ENCODE measurements at places on chromosomes 13 and 19.

DNA sequence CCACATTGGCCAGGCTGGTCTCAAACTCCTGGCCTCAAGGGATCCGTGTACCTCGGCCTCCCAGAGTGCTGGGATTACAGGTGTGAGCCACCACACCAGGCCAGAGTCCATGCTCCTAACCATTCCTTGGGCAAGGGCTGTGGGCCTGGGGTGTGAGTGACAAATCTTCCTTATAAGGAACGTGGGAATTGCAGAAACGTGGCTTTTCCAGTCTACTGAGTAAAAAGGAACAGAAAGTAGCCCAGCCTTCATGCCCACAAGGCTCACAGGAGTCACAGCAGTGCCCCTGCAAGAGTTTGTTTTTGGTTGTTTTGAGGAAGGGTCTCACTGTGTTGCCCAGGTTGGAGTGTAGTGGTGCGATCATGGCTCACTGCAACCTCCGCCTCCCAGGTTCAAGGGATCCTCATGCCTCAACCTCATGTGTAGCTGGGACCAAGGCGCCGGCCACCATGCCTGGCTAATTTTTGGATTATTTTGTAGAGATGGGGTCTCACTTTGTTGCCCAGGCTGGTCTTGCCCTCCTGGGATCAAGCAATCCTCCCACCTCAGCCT, 5.1 kb downstream of the MYPOP start:
- DNase-seq: no peak

DNA sequence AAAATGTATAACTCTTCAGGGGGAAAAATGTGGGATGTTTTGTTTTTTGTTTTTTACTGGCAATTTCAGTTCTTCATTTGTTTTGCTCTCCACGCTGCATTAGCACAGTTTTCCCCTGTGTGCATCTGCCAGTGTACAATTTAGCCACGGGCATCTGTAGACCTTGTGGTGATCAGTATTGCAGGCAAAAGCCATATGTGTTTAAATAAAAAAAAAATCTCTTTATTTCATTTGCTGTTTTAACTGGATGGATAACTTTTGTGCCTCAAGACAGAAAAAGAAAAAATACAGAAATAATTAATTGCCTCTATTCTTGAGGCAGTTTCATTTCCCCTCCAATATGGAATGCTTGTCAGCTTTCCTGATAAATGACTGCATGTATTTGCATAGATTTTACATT, 7.9 kb upstream of the MAB21L1 start:
- no peak for DNase-seq

- DNase-seq: no peak
Observed at GRCh38 chr13:112634102-112634501, 46.1 kb upstream of the TUBGCP3 start.

DNA sequence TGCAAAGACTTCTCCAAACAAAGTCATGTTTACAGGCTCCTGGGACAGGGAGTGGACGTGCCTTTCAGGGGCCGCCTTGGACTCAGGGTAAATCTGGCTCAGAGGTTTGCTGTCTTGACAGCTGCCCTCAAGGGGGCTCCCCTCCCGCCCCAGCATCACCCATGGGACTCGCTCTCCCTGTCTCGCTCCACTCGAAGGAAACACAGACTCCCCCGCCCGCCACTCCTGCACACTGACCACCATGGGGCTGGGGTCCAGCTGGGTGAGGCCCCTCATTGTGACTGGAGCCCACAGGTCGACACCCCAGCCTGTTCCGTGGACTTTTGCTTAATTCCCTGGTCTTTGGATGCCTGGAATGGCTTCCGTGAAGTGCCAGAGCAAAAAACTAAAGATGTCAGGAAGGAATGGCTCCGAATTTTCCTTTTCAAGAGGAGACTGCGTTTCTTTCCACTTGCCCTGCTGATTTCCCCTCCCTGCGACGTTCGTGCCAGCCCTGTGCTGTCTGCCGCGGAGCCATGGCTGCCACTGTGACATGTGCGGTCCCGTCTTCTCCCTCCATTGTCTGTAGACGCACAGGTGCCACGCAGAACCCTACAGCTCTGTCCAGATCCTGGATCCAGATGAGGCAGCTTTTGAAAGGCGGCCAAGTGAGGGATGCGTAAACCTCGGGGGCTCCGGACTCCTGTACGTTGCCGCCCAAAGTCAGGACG, 48.6 kb downstream of the MCF2L start:
- DNase-seq: no peak

DNA sequence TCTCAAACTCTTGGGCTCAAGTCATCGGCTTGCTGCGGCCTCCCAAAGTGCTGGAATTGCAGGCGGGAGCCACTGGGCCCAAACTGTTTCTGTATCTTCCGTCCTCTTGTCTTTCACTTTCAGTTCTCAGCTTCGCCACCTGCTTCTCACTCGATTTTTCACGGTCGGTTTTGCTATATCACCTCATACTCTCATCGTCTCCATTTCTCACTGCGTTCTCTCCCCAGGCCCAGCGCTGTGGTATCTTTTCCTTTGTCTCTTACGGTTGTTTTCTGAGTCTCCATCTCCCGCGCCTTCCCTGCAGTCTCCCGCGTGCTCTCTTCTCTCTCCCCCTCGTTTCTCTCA, 14.9 kb downstream of the SSC5D start:
- no peak for DNase-seq

All from fibroblast of skin of left biceps (primary cell).